ENCODE measurements at places on chromosomes 7 and 10.

DNA sequence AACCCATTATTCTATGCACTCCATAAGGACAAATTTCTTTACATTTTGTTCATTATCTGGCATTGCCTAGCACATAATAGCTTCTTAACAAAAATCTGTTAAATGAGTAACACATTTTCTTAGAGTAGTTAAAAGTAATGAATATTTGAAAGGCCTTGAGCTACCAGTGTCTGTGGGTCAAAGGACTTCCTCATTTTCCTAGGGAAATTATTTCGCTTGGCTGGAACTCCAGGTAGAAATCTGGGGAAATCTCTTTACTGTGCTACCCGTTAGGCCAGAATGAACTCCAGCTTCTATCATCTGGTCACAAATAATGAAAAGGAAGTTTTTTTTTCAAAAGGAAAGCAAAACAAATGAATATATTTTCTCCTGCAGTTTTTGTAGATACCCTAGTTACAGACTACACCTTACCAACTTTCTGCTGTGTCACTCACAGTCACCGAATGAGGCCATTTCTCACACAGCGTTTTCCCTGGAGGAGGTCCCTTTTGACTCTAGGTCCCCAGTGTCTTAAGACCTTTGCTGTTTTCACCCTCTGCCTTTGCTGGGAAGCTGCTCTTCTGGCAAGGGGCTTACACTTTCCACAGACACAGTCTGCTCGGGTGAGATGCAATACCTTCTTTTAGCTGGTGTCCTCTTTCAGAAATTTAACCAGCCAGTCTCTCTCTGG is 1.6 kb downstream of the SAMD9L start:
- DNase-seq = no peak

DNA sequence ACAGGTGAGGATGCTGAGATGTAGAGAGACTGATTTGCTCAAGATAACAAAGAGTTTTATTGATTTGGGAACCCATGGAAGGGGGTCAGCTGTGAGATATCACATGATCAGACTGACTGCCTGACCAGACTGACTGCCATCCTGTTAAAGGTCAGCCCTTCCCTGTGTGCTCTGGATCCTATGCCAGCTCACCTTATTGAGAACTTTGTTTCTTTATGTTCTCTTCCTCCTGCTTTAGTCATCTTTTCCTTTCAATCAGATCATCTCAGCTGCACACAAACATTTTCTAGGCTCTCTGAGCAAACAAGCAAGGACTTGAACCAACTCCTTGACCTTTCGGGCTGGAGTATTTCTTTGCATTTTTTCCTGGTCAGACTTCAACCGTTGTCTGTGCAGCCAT is 50.0 kb upstream of the MTPN start:
- DNase-seq = no peak

- DNase-seq = no peak
These were observed 101.0 kb downstream of the SVIL start for GRCh38 chr10:29533696-29534285.

- DNase-seq = no peak
These were observed 72.2 kb upstream of the MYL10 start for GRCh38 chr7:101701153-101701794.

- no peak for DNase-seq
These were observed 333.7 kb downstream of the RNLS start for GRCh38 chr10:88249450-88249849.

- peak; percentile 20 for DNase-seq
These were observed 40.2 kb upstream of the PROSER2 start for GRCh38 chr10:11782793-11783557.

- DNase-seq = no peak
These were observed 173.6 kb downstream of the MBL2 start for GRCh38 chr10:52598936-52599335.

- no peak for DNase-seq
These were observed 19.5 kb upstream of the PPP1R3C start for GRCh38 chr10:91652364-91652763.
